ENCODE measurements at places on chromosomes 13 and 19.
A peak's percentile ranks its signal among the peaks of the same experiment; 100 is the strongest.

GRCh38 chr13:59721926-59722910, 441.5 kb downstream of the DIAPH3 start:
- DNase-seq = no peak

GRCh38 chr13:50162567-50162966, 147.3 kb downstream of the KCNRG start:
- DNase-seq = no peak

GRCh38 chr13:99294958-99295357, 12.2 kb downstream of the GPR183 start:
- no peak for DNase-seq

DNA sequence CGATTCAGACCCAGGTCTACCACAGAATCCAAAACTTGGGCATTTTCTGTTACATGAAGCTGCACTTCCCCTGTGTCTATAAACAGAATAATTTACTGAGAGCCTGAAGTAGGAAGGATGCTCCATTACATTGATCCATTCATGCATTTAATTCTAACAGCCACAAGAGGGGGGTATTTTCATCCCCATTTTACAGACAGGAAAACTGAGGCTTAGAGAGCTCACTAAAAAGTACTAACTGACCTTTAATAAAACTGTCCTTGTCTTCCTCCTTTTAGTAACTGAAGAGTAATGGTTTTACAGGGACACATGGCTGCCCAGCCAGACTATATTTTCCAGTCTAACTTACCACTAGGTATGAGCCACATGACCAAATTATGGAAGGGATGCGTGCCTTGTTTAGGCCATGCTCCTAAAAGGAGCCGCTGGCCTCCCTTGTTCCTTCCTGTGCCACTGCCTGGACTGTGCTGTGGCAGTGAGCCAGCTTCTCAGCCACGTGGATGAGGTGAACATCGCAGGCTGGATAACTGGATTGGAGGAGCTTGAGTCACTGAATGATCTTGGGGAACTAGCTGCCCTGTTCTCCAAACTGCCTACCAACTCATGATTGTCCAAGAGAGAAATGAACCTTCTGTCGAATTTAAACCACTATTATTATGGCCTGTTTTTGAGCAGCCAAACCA, 108.3 kb downstream of the DOCK9 start:
- no peak for DNase-seq

GRCh38 chr13:98913741-98914140, 64.1 kb downstream of the DOCK9 start:
- DNase-seq = no peak

GRCh38 chr19:325173-325936, 19.2 kb downstream of the MIER2 start:
- no peak for DNase-seq

DNA sequence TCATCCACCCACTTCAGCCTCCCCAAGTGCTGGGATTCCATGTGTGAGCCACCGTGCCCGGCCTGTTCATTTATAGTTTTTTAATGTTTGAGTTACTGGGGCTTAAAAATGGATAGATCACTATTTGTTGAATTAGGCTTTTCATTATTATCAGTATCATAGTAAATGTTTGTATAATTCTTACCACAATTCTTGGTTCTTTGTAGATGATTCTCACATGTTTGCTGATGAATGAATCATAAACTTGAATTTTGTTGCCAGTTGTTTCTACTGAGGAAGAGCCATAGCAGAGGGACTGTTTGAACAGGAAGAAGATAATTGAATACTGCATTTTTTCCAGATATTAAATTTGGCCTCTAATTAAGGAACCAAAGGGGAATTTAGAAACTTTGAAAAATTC, 2.6 kb upstream of the LPAR6 start:
- no peak for DNase-seq

- no peak for DNase-seq
Measured at GRCh38 chr13:87089391-87089790, 581.8 kb upstream of the SLITRK5 start.

DNA sequence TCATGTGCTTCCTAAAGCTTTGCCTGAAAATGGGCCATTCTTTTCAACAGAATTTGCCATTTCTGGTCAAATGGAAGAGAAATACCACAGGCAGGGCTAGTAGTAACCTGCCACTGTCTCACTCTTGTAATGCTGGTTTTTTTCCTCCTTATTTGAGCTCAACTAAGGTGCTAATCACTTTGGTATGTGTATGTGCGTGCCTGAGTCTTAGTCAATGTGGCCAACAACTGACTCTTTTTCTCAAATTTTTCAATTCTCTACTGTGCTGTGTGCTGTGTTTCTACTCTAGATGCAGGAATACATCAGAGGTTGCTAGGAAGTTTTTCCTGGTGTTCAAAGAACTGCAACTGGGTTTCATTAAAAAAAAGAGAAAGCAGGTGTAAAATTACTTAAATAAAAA, 870.2 kb downstream of the EFNB2 start:
- DNase-seq = no peak

DNA sequence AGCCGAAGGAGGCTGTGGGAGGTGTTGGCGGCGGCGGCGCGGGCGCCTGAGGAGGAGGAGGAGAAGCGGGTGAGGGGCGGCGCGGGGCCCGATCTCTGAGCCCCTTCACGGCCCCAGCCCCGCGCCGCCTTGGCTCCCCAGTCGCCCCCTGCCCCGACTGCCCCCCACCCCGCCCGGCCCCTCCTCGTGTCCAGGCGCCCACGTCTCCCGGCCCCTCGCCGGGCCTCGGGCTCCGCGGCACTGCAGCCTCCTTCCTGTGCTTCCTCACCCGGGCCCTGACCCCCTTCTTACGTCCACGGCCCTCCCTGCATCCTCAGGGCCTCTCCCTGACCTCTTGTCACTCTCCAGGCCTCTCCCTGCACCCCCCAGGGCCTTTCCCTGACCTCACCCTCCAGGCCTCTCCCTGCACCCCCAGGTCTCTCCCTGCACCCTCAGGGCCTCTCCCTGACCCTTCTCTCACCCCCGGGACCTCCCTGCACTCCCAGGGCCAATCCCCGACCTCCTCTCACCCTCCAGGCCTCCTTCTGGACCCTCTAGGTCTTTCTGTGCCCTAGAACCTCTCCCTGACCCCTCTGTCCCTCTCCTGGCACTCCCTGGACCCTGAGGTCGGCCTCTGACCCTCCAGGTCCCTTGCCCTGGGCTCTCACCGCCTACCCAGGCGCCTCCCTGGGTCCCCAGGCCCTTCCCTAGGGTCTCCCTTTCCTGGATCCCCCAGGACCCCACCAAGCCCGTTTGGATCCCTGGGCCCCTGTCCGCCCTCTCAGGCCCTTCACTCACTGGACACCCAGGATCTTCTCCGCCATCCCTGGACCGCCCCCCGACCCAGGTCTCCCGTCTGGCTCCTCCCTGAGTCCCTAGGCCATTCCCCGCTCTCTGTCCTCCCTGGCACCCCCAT, 460 bp downstream of the KMT5C start:
- DNase-seq = no peak

DNA sequence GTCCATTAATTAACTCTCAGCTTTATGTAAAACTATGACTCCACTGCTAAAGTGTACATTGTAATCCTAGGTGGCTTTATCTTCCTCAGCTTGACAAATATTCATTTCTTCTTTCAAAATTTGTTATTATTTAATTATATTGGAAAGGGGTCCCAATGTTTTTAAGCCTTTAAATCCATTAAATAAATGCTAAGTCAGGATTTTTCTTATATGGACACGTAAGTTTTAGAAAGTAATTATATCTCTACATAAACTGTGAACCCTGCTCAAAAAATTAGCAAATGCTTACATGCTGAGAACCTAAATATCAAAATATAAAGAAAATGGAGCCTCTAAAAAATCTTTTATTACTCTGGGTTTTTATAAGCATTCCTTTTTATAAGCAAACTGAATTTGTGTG, 78.2 kb upstream of the MIR17HG start:
- DNase-seq = no peak

GRCh38 chr19:12785431-12786031, 5.8 kb upstream of the JUNB start:
- DNase-seq = no peak

DNA sequence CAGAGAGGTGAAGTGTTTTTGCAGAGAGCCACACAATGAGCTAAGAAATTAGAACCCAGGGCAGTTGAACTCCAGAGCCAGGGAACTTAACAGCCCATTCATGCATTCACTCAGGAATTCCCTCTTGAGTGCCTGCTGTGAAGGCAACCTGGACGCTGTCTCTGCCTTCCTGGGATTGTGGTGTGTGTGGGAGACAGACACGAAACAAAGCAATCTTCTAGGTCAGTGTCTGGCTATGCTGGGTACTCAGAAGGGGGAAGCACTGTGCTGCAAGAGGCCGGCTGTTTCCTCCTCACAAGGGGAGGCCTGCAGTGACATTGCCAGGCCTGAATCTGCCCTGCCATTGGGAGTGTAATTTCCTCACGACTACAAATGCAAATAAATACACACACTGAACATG, 9.7 kb downstream of the BCKDHA start:
- DNase-seq = no peak

GRCh38 chr13:27024074-27024461, 147.5 kb downstream of the USP12 start:
- DNase-seq = no peak

GRCh38 chr19:4388337-4389063, 11.8 kb downstream of the SH3GL1 start:
- no peak for DNase-seq

DNA sequence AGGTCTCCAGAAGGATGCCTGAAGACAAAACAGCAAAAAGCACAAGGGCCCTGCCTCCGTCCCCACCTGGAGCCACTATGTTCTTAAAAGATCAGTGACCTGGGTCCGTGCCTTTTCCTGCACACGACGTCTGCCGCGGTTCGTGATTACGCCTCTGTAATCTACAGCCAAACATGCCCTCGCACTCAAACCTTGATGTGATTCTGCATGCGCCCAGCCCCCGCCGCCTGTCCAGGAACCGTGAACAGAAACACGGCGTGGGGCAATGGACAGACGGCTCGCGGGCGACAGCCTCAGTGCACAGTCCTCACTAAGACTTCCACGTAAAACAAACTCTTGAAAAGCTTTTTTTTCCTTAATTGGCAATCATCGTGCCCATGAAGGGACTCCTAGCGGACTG, 15.5 kb downstream of the C13orf46 start:
- DNase-seq = no peak

DNA sequence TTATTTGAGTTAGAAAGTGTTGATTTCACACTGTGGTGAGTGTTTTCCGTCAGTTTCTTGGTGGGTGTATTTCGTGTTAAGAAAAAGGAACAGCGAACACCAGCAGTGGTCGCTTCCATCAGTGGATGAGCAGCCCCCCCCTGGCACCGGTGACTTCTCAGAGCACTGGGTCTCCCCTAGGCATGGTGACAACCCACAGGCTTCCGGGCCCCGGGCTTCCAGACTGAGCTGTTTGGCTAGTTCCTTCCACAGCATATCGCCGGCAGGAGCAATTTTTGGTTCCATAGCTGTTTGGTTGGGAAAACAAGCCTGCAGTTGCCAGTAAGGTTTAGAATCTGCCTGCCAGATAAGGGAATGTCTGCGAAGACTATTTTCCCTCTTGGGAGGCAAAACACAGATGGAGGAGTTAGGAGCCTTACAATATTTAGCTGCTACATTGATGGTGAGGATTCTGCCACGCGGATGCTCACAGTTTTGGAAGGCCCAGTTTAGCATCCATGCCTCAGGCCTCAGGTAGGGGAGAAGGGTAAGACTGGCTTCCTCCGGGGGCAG, 18.7 kb upstream of the ZNF536 start:
- DNase-seq = no peak

- no peak for DNase-seq
Measured at GRCh38 chr13:32889986-32890565, 126.1 kb upstream of the KL start.

- DNase-seq = no peak
Measured at GRCh38 chr19:17654993-17655392, 33.2 kb downstream of the UNC13A start.

DNA sequence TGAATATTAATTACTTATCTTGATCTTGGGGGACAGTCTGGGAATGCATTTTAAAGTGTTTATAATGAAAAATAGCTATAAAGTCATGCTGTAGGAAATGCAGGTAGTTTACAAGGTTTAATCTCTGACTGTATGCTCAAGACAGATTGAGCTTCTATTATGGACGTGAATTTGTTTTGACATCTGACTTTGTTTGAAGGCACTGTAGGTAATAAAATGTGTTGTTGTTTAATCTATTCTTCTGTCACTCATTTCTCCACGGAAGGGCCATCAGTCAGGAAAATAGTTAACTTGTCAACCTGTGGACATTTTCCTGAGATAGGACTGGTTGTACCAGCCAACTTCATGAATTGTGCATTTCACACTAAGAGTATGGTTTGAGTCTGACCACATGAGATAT, 893.1 kb upstream of the SLITRK6 start:
- peak; percentile 26 for DNase-seq

- DNase-seq = no peak
Measured at GRCh38 chr13:26705536-26705935, 55.0 kb downstream of the GPR12 start.

DNA sequence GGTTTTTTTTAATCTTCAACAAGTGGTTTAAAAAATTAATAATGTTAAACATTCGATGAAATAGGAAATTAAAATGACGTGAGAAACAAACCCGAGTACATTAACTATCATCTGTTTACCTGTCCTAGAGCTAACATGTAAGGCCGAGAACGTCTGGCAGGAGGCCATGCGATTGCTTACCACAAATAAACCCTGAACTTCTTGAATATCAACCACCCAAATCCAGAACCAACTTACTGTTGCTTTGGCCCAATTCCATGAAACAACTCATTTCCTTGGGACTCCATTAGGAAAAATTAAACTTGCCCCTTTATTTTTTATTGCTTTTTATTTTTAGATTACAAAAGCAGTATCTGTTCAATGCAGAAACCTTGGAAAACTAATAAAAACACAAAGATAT, 228.9 kb upstream of the IRS2 start:
- no peak for DNase-seq

GRCh38 chr19:36573895-36574720, 1.0 kb upstream of the ZNF529 start:
- no peak for DNase-seq

DNA sequence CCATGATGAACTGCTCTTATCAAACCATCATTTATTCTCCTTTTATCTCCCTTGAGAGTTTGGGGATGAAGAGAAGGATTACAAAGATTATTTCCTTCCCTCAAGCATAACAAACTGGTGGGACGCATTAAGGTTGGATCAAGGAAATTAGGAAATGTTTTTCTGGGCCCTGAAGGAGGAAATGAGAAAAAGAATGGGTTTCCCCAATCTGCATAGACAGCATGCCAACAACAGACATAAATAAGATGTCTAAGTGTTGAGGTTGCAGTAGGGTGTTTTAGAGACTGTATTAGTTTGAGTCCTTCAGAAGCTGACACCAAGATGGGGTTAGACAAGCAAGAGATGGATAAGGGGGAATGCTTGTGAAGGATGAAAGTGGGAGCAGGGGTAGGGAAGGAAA, 7.3 kb downstream of the EPSTI1 start:
- no peak for DNase-seq

GRCh38 chr19:8473648-8474476, 28.6 kb downstream of the PRAM1 start:
- no peak for DNase-seq

Data from NCI-H1417 treated with DMSO at 0.1 percent for 48 hours (cell line).